ENCODE measurements at places on chromosomes 4 and X.
A peak's percentile ranks its signal among the peaks of the same experiment; 100 is the strongest.

- no peak for DNase-seq
Observed at GRCh38 chr4:161702287-161702686, 461.5 kb downstream of the FSTL5 start.

DNA sequence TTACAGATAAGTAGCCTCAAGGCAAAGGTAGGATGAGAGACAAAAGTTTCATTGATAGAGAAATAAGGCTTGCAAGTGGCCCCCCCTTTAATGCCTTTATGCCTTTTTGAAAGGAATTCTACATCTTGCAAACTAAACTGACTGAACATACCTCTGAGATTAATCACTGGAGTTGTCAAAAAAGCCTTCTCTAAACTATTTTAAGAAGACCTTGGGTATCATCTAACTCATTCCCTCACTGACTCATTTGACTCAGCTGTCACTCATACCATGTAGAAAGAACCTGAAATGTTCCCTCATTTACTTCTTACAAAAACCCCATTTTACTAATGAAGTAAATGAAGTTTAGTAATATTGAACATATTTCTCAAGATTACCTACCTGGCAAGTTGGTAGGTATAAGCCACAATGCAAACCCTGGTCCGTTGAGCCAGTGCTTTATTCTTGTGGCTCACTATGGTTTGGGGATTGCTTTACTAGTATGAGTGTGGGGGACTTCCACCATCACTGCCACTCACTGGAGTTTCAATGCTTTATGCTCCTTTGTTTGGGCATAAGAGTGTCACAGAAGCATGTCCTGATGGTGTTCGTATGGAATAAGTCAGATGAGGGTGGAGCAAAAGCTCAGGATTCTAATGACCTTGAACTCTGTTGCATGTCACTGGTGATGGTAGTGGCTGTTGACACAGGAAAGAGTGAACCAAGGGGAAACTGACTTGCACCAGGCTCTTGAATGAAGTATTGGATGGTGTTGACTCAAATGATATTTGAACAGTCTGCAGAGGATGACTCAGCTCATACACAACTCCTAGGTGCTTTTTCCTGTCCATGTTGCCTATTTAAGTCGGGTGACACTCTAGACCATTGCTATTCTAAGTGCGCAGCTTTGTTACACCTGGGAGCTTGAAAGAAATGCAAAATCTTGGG is 305.5 kb upstream of the EMCN start:
- no peak for DNase-seq

DNA sequence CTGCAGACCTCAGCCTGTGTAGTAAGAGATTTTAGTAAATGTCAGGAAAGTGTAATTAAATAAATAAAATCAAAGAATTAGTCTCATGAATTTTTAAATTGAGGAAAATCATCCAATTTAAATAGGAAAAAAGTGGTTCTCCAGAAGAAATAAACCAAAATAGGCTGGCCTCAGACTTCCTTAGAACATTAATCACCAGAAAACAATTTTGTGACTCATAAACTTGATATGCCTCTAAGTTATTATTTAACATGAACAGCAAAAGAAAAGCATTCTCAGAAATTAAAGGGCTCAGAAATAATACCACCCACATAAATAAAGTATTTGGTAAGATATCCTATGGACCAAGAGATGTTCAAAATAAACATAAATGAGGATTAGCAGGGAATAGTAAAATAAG is 14.3 kb downstream of the FAM47B start:
- no peak for DNase-seq

GRCh38 chrX:68874076-68874475 is 45.3 kb downstream of the EFNB1 start:
- DNase-seq, result no peak

GRCh38 chr4:6221851-6222760 is 21.8 kb upstream of the JAKMIP1 start:
- DNase-seq, result no peak

GRCh38 chr4:98996056-98996764 is 689 bp downstream of the METAP1 start:
- peak; percentile 45 for DNase-seq

DNA sequence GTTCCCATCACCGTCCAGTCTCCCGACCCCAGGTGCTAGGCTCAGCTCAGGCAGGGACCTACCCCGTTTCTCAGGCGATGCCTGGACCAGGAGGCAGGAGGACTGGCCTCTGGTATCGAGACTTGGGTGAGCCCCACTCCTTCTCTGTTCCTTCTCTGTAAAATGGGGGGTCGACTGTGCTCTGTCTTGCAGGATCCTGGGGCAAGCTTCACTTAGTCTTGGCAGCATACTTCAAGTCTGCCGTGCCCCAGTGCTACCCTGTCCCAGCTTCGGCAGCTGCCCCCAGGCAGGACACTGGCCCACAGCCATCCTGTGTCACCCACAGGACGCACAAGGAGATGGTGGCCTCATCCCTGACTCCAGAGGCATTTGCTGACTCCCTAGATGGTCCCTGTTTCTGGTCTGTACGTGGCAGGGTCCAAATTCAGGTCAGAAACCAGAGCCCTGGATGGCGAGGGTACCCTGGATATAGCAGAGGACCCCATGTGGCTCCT is 7.0 kb upstream of the HAUS7 start:
- DNase-seq, result no peak

GRCh38 chrX:150897421-150898320 is 797 bp downstream of the CD99L2 start:
- DNase-seq, result no peak

GRCh38 chr4:25100021-25100555 is 60.2 kb downstream of the SEPSECS start:
- no peak for DNase-seq

DNA sequence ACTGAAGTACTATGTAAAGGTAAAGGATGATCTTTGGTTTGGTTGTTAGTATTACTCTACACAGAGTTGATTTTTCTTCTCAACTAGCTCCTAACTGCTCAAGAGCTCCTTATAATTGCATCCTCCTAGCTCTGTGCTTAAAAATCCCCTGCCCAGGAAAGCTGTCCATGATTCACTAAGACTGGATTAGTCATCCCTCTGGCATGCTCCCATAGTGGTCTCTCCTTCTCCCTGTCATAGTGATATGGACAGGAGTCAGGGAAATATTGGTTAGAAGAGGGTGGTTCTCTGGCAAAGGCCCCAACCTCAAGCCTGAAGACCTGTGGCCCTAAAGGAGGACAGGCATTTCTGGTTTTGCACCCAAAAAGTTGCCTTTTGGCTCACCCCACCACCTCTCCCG is 242.3 kb upstream of the KCNIP4 start:
- no peak for DNase-seq

DNA sequence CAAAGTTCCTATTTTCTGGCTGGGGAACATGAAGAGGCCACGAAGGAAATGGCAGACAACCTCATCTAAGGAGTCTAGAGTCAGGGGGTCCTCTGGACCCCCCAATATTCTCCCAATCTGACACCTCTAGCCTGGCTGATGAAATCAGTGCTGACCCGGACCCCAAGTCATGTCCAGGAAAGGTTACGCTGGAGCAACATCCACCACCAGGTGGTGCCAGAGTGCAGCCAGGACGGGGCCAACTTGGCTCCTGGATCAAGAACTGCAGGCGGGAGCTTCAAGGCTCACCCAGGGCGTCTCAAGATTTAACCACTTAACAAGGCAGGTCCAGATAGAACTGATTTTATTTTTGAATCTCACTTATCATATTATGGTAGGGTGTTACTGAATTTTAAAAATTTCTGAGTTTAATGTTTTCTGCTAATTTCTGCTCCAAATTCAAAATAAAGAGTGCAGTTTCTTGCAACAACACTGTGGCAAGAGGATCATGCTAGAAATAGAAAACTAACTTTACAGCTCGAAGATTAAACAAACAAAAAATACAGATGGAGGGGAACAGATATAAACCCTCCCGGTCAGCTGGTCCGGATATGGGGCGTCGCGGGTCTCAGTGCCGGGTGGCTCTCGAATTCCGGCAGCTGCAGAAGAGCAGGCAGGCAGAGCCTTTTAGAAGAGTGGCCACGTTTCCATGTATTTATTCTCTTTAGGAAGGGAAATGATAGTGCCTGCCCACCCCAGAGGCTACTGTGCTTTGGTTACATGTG is 135.5 kb downstream of the AFAP1 start:
- DNase-seq, result peak; percentile 62

- DNase-seq, result no peak
Observed at GRCh38 chr4:103451341-103451740, 253.2 kb upstream of the CENPE start.

- no peak for DNase-seq
Observed at GRCh38 chr4:127139788-127140286, 492.9 kb upstream of the INTU start.

DNA sequence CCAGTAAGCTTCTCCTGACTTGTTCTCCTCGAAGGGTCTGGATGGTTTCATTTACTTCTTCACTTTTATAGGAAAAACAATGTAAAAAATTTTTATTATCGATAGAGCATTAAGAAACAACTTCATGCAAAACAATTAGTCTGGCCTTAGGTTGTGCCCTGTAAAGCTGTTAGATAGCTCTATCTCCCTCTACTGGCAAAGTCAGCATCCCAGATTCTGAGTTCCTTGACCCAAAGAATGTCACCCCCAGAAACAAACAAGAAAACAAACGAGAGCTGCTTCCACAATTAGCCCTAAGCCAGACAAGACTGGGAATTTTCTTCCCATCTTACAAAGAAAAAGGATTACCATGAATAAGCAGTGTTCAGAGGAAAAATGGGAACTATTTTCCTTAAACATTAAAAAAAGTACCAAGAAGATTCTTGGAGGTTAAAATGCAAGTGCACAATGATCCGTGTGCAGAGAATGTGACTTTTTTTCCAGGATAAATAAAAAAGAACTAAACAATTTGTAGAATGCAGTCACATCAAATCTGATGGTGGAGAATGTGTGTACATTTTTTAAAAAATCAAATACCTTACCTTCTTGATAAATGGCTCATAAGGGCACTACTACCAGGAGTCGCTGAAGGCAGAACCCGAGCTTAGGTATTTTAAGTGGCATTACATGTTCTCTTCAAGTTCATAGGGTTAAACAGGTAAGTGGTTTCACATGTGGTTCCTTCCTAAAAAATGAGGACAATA is 293.2 kb downstream of the FBXO8 start:
- DNase-seq, result no peak

DNA sequence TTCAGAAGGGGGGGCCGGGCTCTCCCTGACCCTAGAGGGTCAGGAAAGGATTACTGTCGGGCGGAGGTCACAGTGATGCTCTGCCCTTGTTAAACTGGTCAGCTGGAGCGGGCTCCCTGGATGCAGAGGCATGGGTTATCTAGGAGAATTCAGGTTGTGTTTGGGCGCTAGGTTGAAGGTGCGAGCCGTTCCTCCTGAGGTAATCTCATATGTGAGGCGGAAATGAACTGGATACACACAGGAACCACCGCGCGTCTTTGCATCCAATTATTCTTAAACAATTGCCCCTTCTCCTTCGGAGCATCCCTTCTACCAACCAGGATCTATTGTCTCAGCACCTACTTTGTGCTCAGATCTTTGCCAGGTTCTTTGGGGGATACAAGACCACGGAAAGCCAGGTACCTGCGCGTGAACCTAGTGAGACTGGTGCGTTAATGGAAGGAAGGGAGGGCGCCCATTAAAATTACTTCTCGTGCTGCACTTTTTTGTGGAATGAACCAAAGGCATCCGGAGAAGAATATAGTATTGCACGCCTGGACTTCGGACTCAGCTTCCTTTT is 28.4 kb downstream of the HAND2 start:
- DNase-seq, result no peak

DNA sequence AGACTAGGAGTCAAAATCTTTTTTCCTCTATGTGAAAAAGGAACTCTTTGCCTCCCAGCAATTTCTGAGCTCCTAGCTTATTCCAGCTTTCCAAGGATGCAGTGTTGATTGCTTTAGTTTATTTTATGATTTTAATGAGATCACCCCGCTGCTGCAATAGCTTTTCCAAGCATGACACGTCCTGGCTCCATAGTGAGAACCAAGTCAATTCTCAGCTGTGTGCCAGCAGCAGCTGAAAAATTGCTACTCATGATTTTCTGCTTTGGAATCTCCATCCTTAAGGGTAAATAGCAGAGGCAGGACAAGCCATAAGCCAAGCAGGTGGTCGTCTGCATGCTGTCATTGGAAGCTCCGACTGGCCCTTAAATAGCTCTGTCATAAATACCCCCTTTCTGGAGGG is 64.5 kb downstream of the FTHL17 start:
- DNase-seq, result no peak
